Stimulated activated CD8-positive, alpha-beta memory T cell treated with anti-CD3 and anti-CD28 coated beads, Interleukin-2, amount 100 ng/mL, for 1 hour (primary cell): ENCODE measurements at places on chromosomes 3 and 15.

- no peak for DNase-seq
Measured at GRCh38 chr15:40045572-40046217, 6.7 kb upstream of the SRP14 start.

GRCh38 chr3:129256270-129256669 lies 6.9 kb downstream of the COPG1 start:
- DNase-seq: no peak

DNA sequence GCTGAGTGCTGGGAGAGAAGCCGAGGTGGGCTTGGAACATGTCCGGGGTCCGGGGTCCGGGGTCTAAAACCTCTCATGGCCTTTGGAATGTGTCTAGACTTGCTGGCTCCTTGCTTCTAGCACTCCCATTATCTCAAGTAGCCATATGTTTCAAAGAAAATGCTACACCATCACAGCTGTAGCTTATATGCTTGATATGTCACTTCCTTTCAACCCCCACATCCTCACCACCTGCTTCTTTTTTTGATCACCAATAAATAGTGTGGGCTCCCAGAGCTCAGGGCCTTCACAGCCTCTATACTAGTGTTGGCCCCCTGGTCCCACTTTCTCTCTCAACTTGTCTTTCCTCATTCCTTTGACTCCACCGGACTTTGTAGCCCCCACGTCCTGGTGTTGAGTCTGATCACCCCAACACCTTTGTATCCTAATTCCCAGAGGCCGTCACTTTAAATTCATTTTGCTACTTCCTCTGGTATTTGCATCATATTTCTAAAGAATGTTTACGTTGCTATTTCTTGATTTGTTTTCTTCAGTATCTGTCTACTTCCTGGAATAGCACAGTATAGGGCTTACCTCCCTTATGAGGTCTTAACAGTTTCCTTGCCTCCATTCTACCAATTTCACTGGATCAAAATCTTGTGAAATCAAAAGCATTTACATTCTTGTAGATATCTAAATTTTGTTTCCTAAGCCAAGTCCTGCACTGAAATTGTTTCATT lies 71.9 kb upstream of the CHRNB4 start:
- DNase-seq: no peak

GRCh38 chr15:76517910-76518309 lies 181.3 kb downstream of the ISL2 start:
- DNase-seq: no peak

- no peak for DNase-seq
Measured at GRCh38 chr3:140292684-140293083, 357.7 kb downstream of the CLSTN2 start.

DNA sequence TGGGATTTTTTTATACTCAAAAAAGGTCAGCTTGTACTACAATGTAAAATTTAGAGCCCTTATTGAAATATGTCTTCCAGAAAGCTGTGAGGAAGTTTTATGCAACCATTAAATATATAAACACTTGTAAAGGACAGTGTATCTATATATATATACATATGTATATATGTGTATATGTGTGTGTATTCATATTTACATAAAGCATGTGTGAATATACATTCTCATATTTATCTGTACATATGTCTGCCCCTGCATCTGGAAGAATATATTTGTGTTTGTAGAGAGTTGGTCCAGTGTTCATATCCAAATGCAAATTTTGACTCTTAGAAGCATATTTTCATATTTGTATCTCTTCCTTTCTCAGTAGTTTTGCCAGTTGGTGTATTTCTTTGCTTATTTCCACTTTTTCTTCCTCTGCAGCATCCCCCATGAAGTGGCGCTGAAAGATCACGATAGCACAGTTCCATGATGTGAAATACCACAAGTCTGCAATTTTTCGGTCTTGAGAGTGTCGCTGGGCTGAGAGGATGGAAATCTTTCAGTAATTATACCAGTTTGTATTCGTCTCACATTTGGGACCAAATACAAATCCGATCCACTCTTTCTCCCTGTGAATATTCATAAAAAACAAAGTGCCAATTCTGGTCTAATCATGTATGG lies 311.7 kb upstream of the DPH6 start:
- no peak for DNase-seq

GRCh38 chr15:83090465-83090864 lies 17.0 kb upstream of the TM6SF1 start:
- DNase-seq: no peak

DNA sequence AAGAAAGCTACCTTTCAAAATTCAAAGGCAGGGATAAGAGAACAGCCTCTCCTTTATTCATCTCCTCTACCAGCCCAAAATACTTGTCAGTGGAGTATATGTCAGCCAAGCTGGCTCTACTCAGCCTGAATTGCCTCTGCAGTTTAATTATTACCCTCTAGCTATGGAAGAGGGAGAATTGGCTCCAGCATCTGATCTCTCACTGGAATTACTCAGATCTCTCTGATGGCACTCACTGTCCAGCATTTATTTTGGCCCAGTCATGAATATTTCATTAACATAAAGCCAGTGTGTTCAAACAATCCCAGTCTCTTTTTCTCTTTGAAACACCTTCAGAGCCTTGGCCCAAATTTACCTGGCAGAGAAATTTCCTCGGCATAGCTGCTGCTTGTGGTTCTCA lies 58.6 kb upstream of the TMEM108 start:
- no peak for DNase-seq

DNA sequence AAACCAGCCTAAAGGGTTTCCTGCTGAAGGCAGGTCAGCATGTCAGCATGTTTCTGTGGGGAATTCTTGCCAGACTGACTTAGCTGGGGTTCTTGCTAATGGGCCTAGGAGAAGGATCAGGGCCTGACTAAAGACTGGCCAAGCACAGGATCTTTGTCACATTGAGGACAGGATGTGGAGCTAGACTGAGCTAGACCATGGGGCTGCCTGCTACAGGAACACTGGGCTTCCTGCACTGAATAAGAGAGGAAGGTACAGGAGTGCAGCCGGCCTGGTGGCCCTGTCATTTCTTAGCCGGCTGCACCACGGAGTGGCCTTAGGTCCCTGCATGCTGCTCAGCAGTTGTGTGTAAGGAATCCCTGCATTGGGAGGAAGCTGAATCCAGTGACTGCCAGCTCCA lies 68.2 kb downstream of the GABRG3 start:
- DNase-seq: no peak

- no peak for DNase-seq
Measured at GRCh38 chr15:33142708-33143107, 51.8 kb downstream of the FMN1 start.

GRCh38 chr15:23854203-23854911 lies 167.3 kb upstream of the NDN start:
- no peak for DNase-seq

DNA sequence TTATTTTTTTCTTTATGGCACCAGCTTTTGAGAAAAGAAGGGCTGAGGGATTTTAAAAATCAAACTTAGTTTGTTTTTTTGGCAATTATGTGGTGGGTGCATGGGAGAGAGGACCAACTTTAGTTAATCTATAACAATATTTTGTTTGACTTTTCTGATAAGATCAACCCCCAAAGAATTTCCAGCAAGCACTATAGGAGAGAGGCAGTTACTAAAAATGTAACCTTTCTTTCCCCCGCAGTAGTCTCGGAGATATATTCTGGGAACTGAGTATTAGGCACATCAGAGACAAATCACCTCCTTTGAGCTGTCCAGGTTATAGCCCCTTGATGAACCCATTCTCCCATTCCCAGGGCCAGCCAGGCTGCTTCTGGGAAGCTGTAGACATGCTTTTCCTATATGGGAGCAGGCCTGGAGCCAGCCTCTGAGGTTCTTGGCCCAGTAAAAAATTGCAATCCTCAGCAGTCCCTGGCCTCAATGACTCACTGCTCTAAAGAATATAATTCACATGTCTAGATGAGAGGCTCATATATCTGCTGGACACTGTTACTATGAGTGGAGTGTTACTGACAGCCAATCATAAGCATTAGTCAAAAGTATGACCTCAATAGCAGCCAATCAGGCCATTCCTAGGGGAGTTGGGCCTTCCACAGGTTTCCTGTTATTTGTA lies 138.3 kb upstream of the AGBL1 start:
- no peak for DNase-seq

GRCh38 chr3:182238126-182238525 lies 526.4 kb downstream of the SOX2 start:
- no peak for DNase-seq

DNA sequence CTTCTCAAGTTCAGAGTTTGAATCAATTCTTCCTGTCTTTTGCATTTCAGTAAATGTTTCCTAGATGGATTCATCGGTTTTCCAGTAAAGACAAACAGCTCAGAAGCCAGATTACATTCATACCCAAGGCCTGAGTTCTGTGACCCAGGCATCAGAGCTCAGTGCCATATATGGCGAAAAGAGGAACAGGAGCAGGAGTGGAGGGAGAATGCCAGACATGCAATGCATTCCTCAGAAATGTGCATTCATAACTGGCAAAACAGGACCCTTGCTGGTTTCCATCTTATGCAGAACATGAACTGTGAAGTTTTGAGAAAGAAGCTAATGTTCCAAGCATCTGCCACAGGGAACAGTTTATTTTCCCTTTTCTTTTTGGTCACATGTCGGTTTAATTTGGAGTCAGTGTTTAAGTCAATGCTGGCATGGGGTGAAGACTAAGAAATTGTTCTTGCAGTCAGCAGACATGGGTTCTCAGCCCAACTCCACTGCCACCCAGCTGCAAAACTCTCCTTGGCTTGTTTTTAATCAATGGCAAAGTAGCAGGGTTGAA lies 116.5 kb downstream of the LPP start:
- DNase-seq: no peak
